ENCODE measurements at places on chromosomes 6 and 20.

GRCh38 chr6:149541139-149541538 lies 4.7 kb downstream of the PPIL4 start:
- no peak for DNase-seq

DNA sequence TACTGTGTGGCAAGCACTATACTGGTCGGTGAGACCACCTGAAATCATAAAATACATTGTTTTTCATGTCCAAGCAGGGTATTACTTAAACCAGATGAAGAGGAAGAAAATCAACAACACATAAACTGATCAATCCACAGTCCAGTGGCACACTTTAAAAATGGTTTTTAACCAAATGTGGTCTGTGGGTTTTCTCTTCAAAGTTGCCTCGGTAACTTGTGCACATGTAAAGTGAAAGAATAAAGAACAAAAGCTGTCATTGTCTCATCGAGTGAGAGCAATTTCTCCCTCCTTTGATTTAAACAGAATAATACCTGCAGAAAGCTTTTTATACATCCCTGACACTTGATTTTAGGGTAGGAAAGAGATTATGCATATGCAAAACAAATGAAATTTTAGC lies 3.7 kb downstream of the FLRT3 start:
- no peak for DNase-seq

DNA sequence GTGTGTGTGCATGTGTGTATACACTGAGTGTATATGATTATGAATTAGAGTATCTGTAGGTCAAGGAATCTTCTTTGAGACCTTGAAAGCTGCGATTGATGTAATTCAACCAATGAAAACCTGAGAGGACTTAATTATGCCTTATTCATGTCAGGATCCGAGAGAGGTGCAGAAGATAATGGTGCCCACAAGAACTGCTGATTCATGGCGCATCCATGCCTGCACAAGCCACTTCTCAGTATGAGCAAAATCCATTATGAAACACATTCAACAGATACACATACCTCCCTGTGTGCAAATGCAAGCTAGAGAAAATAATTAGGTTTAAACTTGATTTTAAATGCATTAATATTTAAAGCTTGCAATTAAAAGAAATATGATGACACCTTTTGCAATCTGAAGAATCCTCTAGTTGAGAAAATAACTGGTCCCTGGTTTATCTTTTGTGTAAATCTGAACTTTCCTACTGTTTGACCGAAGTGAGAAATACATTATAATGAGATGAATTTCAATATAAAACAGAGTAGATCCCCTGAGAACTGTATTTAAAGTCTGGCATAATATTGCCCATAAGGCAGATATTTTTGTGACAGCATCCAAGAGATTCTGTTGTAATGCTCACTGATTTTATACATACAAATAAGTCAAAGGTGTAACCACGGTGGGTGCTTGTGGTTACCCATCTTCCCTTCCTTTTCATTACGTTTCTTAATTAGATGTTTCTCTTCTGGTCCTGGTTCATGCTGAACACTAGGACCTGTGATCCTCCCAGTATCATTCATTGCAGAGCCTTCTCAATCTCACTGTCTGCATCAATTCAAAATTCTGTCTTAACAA lies 45.6 kb downstream of the LY86 start:
- no peak for DNase-seq

- DNase-seq = no peak
Measured at GRCh38 chr6:79780881-79781280, 149.8 kb downstream of the SH3BGRL2 start.

- no peak for DNase-seq
Measured at GRCh38 chr20:9482180-9482579, 32.2 kb upstream of the LAMP5 start.
